ENCODE measurements at places on chromosomes 4 and X.
A peak's percentile ranks its signal among the peaks of the same experiment; 100 is the strongest.

DNA sequence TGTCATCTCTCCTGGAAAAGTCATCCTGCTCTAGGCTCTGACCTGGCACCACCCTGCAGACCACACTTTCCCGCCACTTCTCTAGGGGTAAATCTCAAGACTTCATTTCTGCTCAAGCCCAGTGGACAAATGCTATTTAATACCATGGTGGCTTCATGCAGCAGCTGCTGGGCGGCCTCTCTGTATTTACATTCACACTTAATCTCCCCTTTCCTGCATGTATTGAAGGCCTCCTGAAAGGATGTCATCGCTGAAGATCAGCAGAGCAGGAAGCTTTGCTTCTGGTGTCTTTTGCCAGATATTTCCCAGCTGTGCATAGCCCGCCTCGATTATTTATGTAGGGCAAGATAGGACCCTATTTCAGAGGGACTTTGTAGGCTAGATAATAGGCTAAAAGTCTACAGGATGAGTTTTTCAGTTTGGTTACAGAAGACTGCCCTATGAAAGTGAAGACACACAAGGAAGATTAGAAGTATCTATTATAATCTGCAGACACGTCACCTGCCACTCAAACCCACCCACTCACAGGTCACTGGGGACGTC is 17.2 kb downstream of the PROM1 start:
- no peaks in the 10 kb centered on the region for H3K4me1 ChIP-seq
- no peak for DNase-seq
- H3K27ac ChIP-seq = no peak overlapping the region

GRCh38 chr4:36767596-36767995 is 476.9 kb upstream of the NWD2 start:
- no peaks in the 10 kb centered on the region for H3K27me3 ChIP-seq
- H3K36me3 ChIP-seq = no peaks in the 10 kb centered on the region
- no peak overlapping the region for H3K4me3 ChIP-seq
- H3K27ac ChIP-seq = no peak overlapping the region

GRCh38 chr4:181597766-181598165 is 645.4 kb upstream of the TENM3 start:
- H3K27me3 ChIP-seq = no peaks in the 10 kb centered on the region
- H3K4me1 ChIP-seq = no peaks in the 10 kb centered on the region
- H3K36me3 ChIP-seq = no peaks in the 10 kb centered on the region
- H3K27ac ChIP-seq = no peak overlapping the region
- no peak for DNase-seq
- H3K4me3 ChIP-seq = no peak overlapping the region

DNA sequence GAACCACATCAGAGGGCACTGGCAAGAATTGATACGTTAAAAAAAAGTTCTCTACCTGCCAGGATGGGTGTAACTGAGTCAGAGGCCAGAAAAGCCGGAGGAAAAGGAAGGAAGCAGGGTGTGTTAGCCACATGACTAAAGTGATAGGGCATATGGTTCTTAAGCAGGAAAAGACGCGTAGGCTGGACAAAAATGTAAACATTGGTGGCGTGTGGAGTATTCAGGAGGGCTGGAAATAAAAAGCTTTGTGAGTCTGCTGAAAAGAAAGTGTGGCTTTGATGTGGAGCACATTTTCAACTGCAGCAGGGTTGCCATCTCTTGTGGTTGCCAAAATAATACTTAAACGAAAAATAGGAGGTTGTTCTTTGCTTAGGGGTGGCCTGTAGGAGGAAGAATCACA is 186.5 kb upstream of the RPL34 start:
- no peaks in the 10 kb centered on the region for H3K27me3 ChIP-seq
- no peak for DNase-seq
- no peaks in the 10 kb centered on the region for H3K4me1 ChIP-seq
- H3K4me3 ChIP-seq = no peak overlapping the region
- no peak overlapping the region for H3K27ac ChIP-seq

- DNase-seq = no peak
- H3K4me3 ChIP-seq = no peak overlapping the region
- no peaks in the 10 kb centered on the region for H3K36me3 ChIP-seq
- no peaks in the 10 kb centered on the region for H3K27me3 ChIP-seq
- no peak overlapping the region for H3K27ac ChIP-seq
These were observed 24.3 kb upstream of the SRD5A3 start for GRCh38 chr4:55321707-55322264.

DNA sequence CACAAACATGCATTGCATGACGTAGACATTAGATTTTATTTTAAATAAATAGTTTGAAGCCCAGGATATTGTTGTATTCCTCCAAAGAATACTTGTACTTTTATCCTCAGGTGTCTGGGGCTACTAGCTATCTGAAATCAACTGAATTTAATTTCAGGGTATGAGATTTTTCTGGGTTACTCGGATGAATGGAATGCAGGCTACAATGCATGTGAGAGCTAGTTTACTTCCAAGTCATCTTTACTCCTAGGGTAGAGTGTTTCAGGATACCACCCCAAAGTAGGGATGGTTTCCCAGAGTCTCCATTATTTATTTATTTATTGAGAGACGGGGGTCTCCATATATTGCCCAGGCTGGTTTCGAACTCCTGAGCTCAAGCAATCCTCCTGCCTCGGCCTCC is 66.4 kb downstream of the HPRT1 start:
- no peak for DNase-seq
- no peak overlapping the region for H3K27ac ChIP-seq
- H3K27me3 ChIP-seq = no peaks in the 10 kb centered on the region
- H3K4me3 ChIP-seq = no peak overlapping the region

GRCh38 chr4:7805533-7806337 is 133.9 kb downstream of the AFAP1 start:
- H3K36me3 ChIP-seq = no peaks in the 10 kb centered on the region
- H3K27ac ChIP-seq = peak overlapping the region; percentile 84
- no peak for DNase-seq
- no peaks in the 10 kb centered on the region for H3K27me3 ChIP-seq

DNA sequence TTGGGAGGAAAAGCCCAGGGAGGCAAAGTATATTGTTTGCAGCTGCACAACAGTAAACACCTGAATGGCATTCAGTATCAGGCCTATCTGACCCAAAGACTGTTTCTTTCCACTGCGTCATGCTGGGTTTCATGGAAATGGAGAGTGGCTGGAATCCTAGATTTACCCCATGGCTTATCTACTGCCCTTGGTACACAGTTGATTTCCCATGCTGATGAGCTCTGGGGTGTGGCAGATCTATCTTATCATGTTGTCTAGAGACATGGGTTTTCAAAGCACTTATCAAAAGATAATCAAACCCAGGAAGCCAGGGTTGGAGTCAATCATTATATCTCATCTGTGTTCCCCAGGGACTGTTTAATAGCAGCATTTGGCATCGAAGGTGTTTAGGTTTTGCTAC is 72.1 kb downstream of the CLNK start:
- no peaks in the 10 kb centered on the region for H3K4me1 ChIP-seq
- no peaks in the 10 kb centered on the region for H3K36me3 ChIP-seq
- DNase-seq = no peak

GRCh38 chrX:41599507-41599906 is 89.3 kb upstream of the GPR34 start:
- H3K27ac ChIP-seq = no peak overlapping the region
- H3K4me3 ChIP-seq = no peak overlapping the region
- H3K36me3 ChIP-seq = no peaks in the 10 kb centered on the region
- H3K4me1 ChIP-seq = no peaks in the 10 kb centered on the region

DNA sequence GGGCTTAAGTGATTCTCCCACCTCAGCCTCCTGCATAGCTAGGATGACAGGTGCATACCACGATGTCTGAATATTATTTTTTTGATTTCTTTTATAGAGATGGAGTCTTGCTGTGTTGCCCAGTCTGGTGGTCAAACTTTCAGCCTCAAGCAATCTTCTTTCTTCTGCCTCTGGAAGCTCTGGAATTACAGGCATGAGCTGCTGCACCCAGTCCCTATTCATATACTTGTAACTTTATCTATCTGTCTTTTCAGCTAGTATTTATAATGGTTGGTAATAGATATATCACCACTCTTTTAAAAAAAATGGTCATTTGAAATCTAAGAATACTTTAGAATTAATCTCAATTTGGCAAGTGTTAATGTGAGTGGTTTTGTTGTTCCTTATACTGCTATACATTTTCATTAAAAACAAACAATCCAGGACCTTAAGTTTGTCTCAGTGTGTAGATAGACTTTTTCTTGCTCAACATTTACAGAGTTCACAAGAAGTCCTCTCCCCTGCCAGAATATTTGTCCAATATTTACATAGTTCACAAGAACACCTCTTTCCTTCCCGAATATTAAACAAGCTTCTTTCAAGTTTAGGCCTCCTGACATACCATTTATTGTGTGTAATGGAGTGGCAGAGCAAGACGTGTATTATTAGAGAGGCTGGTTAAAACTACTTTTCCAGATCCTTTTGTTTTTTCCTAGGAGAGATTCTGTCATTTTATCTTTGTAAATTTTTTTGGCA is 1197.4 kb upstream of the ADGRL3 start:
- no peak for DNase-seq
- H3K4me3 ChIP-seq = no peak overlapping the region
- no peaks in the 10 kb centered on the region for H3K4me1 ChIP-seq
- no peak overlapping the region for H3K27ac ChIP-seq

GRCh38 chr4:126269106-126269505 is 954.4 kb downstream of the FAT4 start:
- H3K4me1 ChIP-seq = no peaks in the 10 kb centered on the region
- H3K36me3 ChIP-seq = no peaks in the 10 kb centered on the region
- DNase-seq = no peak
- no peak overlapping the region for H3K4me3 ChIP-seq

- no peak overlapping the region for H3K4me3 ChIP-seq
- no peak overlapping the region for H3K27ac ChIP-seq
- no peak for DNase-seq
- no peaks in the 10 kb centered on the region for H3K36me3 ChIP-seq
- no peaks in the 10 kb centered on the region for H3K4me1 ChIP-seq
These were observed 475.5 kb upstream of the FGF16 start for GRCh38 chrX:76971393-76972376.

- H3K4me3 ChIP-seq = no peak overlapping the region
- DNase-seq = no peak
- H3K27ac ChIP-seq = no peak overlapping the region
- no peaks in the 10 kb centered on the region for H3K36me3 ChIP-seq
- H3K27me3 ChIP-seq = no peaks in the 10 kb centered on the region
- no peaks in the 10 kb centered on the region for H3K4me1 ChIP-seq
These were observed 24.4 kb upstream of the PDE5A start for GRCh38 chr4:119652998-119653397.

- no peaks in the 10 kb centered on the region for H3K36me3 ChIP-seq
- DNase-seq = no peak
These were observed 109.2 kb upstream of the HS3ST1 start for GRCh38 chr4:11537846-11538245.

GRCh38 chr4:145843148-145843547 is 95.5 kb downstream of the ZNF827 start:
- H3K36me3 ChIP-seq = no peaks in the 10 kb centered on the region
- no peak for DNase-seq

- no peaks in the 10 kb centered on the region for H3K36me3 ChIP-seq
- no peak overlapping the region for H3K27ac ChIP-seq
- H3K4me3 ChIP-seq = no peak overlapping the region
- peaks cover 5% of the 10 kb centered on the region for H3K4me1 ChIP-seq
- no peak for DNase-seq
- no peaks in the 10 kb centered on the region for H3K27me3 ChIP-seq
These were observed 17.0 kb downstream of the PDGFC start for GRCh38 chr4:156954587-156954986.

- H3K27ac ChIP-seq = peak overlapping the region; percentile 70
- H3K4me3 ChIP-seq = no peak overlapping the region
- H3K36me3 ChIP-seq = no peaks in the 10 kb centered on the region
- H3K27me3 ChIP-seq = no peaks in the 10 kb centered on the region
These were observed 123.7 kb downstream of the AFF1 start for GRCh38 chr4:87058356-87059073.

DNA sequence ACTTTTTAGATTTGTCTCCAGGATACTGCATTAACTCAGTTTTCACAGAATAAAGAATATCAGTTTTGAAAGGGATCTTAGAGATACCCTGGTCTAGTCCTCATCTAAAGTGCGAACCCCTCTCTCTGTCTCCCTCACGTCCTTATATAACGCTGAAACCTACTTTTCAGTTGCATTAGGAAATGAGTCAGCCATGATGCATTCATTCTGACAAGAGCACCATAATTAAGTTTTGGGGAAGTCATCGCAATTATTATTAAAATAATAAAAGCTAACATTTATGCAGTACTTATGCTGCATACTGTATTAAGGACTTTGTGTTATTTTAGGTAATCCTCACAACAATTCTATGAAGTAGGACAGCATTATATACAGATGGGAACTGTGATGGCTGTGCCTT is 116.1 kb downstream of the REELD1 start:
- no peak overlapping the region for H3K4me3 ChIP-seq
- no peak overlapping the region for H3K27ac ChIP-seq
- peaks cover 30% of the 10 kb centered on the region for H3K4me1 ChIP-seq

- DNase-seq = no peak
- no peak overlapping the region for H3K4me3 ChIP-seq
- H3K4me1 ChIP-seq = no peaks in the 10 kb centered on the region
These were observed 56.8 kb downstream of the CXCL13 start for GRCh38 chr4:77662396-77662795.

DNA sequence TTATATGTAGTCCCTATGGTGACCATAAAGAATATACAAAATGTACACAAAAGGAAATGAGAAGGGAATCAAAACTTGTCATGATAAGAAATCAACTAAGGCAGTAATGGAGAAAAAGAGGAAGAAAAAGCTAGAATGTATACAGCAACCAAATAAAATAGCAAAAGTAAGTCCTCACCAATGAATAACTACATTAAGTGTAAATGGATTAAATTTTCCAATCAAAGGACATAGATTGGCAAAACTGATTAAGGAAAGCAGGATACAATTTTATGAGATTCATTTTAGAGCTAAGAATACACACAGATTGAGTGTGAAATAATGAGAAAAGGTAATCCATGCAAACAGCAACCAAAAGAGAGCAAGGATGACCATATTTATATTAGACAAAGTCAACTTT is 157.4 kb downstream of the TET2 start:
- H3K4me3 ChIP-seq = no peak overlapping the region
- H3K27me3 ChIP-seq = no peaks in the 10 kb centered on the region
- H3K27ac ChIP-seq = no peak overlapping the region
- DNase-seq = no peak
- no peaks in the 10 kb centered on the region for H3K36me3 ChIP-seq
- no peaks in the 10 kb centered on the region for H3K4me1 ChIP-seq

DNA sequence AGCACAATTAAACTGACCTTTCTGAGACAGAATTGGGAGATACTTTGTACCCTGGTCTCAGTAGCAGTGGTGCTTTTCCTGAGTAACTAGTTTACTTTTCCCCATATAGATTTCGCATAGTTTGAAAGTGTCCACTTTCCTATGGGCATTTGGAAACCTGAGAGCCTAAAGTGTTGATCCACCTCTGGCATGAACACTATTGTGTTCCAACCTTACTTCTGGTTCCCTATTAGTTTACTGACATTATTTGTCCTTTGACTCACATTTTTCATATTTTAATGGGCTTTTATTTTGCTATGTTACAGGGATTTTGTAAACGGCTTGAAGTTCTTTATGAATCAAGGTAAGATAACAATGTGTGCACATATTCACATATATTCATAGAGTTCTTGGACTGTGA is 103.7 kb downstream of the CBLL2 start:
- no peak for DNase-seq
- no peak overlapping the region for H3K27ac ChIP-seq
- no peak overlapping the region for H3K4me3 ChIP-seq
- no peaks in the 10 kb centered on the region for H3K27me3 ChIP-seq
- no peaks in the 10 kb centered on the region for H3K4me1 ChIP-seq
- H3K36me3 ChIP-seq = no peaks in the 10 kb centered on the region
